ENCODE measurements at places on chromosomes 4 and X.

- no peak for DNase-seq
Measured at GRCh38 chrX:152601848-152602616, 35.7 kb upstream of the GABRQ start.

DNA sequence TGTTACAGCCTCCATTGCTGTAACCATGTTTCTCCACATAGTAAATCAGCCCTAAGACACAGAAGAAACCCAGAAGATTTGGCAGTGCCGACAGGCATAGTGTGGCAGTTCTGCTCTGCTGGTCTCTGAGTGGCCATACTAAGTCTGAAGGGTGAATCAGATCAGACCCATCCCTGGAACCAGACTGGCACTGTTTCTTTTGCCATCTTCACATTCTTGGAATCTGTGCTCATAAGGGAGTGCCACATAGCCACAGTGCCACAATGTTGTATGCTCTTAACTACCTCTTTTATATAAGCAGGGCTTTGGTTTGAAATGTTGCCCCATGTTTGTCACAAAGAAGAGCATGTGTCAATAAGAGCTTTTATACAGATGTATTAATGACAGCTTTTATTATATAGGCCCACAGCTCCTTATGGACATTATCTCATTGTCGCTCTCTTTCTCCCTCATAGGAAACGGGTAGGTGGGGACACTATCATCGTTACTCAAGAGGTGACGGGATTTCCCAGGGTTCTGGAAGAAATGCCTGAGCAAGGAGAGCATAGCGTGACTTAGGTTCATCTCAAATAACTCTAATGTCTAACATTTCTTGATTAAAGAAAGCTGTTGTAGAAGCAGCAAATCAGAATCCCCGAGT lies 128.2 kb downstream of the CBR4 start:
- no peak for DNase-seq

DNA sequence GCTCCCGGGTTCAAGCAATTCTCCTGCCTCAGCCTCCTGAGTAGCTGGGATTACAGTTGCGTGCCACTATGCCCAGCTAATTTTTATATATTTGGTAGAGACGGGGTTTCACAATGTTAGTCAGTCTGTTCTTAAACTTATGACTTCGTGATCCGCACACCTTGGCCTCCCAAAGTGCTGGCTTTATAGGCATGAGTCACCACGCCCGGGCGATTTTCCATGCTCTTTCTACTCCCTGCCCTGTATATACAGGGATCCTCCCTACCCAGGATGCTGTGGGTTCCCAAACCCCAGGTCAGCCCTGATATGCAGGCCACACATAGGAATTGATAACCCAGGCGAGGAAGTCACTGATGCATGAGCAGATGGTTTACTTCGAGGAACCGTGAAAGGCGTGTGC lies 31.4 kb downstream of the SSX5 start:
- no peak for DNase-seq

- no peak for DNase-seq
Measured at GRCh38 chrX:40013266-40014195, 84.2 kb downstream of the BCOR start.

DNA sequence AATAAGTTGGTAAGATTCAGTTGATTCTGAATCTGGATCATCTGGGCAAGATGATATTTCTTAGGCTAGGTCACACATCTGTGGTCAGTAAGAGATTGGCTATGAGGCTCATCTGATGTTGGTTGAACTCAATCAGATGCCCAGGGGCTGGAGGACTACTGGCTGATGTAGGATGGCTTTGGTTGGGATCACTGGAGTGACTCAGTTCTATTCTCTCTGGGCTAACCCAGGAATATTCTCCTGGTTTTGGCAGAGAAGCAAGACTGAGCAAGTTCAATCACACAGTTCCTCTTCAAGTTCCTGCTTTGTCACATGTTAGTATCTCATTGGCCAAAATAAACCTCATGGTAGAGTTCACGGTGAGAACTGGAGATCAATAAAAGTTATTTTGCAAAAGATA lies 902.3 kb upstream of the SLIT2 start:
- no peak for DNase-seq

DNA sequence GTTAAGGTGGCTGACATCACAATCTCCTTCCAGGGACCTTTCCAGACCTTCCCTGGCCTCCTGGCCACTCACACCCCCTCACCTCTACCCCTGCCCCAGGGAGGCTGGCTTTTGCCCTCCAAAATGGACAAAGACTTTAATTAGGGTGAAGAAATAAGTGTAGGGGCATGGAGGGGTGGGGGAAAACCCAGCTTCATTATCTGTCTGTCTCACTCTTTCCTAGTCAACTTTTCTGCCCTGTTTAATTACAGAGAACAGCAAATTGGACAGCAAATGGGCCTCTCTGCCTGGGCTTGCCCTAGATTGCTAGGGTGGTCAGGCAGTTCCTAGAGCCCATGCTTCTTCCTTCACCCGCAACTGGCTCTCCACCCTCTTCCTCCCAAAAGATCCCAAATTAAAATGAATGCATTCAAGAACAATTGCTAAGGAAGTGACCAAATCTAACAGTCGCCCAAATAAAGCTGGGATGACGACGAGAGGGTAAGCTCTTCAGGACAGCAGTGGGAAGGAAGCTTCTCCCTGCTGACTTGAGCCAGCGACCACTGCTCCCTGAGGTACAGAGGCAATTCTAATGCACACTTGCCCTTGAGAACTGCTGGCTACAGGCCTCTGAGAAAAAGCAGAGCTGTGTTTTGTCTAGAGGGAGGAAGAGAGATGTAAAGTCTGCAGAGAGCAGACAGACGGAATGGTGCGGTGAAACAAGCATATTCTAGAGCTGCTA lies 12.4 kb downstream of the RAI2 start:
- no peak for DNase-seq

DNA sequence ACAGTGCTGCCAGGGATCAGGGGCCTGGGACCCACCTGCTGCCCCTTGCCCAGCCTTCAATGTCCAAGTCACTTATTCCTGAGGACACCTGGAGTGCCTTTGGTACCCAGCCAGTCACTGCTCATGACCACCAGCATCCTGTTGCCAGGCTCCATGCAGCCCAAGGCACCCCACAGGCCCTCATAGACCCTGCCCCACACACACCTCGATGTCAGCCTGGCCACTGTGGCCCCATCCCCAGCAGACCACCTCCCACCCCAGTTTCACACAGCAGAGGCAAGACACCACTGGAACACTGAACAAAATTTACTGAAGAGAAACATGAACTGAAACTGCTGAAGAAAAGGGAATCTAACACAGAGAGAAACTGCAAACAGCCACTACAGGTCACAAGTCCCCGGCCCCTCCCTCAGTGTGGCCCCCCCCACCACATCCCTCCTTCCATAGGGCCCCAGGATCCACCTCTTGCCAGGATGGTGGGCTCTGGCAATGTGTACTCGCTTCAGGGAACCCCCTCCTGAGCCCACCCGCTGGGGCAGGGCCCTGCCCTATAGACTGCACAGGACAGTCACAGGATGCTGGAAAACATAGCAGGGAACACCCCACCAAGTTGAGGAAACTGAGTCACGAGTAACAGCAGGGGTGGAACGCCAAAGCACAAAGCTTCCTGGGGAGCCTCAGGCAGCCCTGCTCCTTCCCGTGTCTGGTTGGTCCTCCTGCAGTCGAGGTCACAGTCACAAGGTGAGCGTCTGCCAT lies 5.2 kb downstream of the PNMA5 start:
- no peak for DNase-seq

DNA sequence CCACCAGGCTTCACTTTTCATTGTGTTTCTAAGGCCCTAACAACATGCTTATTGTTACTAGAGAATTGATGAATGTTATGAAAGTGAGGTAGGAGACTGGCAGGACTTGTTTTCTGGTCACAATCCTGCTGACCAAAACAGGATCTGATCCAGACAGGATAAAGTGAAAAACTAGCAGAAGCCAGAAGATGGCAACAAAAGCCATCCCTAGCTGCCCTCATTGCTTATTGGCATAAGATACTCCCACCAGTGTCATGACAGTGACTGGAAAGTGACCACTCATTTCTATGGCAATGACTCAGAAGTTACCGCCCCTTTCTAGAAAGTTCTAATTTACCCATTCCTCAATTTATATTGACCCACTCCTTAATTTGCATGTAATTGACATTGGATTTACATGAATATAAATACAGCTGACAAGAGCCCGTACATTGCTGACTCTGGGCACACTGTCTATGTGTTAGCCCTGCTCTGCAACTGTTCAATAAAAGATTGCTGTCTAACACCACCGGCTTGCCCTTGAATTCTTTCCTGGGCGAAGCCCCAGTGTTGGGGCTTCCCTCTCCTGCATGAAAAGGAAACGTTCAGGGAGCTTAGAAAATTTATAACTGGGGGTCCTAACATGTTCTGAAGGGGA lies 30.0 kb upstream of the FGG start:
- no peak for DNase-seq

DNA sequence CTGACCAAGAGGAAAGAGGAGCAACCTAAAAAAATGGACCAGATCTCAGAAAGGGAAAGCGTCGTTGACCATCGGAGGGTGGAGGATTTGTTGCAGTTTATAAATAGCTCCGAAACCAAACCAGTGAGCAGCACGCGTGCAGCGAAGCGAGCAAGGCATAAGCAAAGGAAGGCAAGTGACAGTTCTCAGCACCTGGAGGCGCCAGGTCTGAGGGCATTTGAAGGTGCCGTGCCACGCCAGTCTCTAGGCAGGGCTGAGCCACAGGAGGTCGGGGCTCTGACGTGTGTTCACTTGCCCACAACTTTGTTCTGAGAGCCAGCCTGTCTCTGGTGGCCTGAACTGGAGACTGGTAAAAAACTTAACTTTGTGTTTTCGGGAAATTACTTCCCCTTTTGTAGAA lies 59.7 kb downstream of the TNIP2 start:
- DNase-seq = no peak

GRCh38 chr4:62912531-62912930 lies 1496.7 kb downstream of the TECRL start:
- DNase-seq = no peak

DNA sequence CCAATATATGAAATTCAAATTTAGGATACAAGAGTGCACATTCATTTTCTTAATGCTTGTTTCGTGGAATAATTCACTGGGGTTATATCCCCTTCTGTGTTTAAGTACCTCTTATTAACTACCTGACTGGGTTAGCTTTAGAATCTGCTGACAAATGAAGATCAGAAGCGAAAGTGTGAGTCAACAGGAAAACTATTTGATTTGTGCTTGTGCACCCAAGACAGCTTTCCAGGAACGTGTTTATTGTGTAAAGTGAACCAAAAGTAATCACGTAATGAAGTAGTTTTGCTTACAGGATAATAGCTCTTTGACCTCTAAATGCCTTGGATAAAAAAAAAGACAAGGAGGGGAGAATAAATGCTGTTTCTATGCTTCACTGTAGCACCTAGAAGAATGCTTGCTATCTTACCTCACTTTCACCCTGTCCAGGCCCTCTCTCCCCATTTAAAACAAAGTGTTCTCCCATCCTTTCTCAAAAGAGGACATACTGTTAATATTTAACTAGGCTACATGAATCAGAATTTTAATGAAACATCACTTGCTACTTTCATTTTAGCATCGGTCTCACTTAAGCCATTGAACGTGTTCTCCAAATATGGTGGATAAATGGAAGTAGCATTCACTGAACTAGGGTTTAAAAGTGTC lies 141.9 kb downstream of the THOC2 start:
- DNase-seq = no peak

GRCh38 chr4:11263208-11263607 lies 165.5 kb downstream of the HS3ST1 start:
- DNase-seq = no peak

- DNase-seq = no peak
Measured at GRCh38 chr4:167956676-167957075, 135.7 kb upstream of the ANXA10 start.

DNA sequence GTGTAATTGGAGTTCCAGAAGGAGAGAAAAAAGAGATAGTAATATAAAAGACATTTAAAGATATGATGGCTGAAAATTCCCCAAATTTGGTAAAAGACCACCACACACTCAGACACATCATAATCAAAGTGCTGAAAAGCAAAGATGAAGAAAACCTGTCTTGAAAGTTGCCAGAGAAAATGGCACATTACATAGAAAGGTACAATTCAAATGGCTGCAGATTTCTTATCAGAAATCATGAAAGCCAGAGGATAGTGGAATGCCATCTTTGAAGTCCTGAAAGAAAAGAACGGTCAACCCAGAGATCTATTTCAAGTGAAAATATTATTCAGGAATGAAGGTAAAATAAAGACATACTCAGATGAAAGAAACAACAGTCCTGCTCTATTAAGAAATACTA lies 29.3 kb upstream of the PAGE4 start:
- DNase-seq = no peak

- no peak for DNase-seq
Measured at GRCh38 chr4:120156120-120156718, 89.6 kb upstream of the MAD2L1 start.

- DNase-seq = no peak
Measured at GRCh38 chr4:121216461-121216860, 52.3 kb upstream of the TNIP3 start.

- DNase-seq = no peak
Measured at GRCh38 chr4:154368060-154368459, 123.5 kb downstream of the DCHS2 start.

DNA sequence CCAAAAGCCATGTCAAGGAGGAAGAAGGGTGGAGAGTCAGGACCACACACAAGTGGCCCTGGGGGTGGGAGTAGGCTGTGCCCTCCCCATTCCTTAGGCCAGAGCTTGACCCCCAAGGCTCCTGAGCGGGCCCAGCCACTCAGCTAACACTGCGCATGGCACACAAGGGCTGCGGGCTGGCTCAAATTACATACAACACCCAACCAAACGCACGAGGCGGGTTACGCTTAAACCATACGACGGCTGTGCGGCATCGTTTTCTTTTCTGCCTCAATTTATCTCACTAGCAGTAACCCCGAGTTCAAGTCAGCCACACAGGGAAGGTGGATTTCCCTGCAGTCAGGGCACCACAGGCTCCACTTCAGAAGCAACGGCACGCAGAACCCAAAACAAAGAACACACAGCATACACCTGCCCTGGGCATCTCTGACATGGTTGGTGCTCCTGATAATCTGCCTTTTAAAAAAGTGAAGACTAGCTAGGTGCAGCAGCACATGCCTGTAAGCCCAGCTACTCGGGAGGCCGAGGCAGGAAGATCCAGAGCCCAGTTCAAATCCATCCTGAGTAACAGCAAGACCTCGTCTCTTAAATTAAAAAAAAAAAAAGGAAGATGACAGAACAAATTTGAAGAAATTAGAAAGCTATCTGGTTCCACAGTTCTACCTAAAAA lies 2.9 kb downstream of the GAK start:
- no peak for DNase-seq

GRCh38 chr4:7514789-7515188 lies 80.1 kb upstream of the PSAPL1 start:
- DNase-seq = no peak

- DNase-seq = no peak
Measured at GRCh38 chrX:67347145-67347544, 196.7 kb upstream of the AR start.

- DNase-seq = no peak
Measured at GRCh38 chr4:162274354-162274753, 110.6 kb upstream of the FSTL5 start.

GRCh38 chr4:22029803-22030202 lies 81.2 kb upstream of the KCNIP4 start:
- no peak for DNase-seq

All from vagina (tissue), 2 donors.